ENCODE measurements at places on chromosomes 12 and 14.

GRCh38 chr12:98058838-98059237 is 456.6 kb upstream of the TMPO start:
- DNase-seq = no peak

DNA sequence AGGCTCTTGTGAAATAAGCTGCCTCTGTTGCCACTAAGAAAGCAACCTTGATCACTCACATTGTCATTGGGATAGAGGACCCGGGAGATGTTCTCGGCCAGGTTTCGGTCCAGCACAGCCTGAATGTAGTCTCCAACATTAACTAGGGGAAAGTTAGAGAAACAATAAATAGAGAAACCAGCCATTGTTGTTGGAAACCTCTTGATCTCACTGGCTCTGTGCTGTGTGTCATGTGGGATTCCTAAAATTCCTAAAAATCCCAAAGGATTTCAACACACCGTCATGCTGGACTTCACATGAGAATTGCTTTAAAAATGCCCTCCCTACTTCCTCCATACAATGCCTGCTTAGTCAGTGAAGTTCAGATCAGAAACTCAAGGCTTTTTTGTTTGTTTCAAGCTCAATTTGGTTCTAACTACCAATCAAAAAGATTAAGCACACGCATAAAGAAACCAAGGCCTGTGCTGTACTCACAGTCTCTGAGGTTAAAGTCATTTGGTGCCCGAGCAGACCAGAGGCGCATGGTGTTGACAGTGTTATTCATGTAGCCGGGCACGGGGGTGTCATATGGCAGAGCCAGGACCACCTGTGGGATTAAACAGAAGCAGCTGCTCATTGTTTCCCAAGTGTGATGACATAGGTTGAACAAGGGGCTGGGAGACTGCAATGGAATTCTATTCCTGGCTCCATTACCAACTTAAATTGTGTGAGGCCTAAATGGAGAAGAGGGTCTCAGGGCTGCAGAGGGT is 23.6 kb downstream of the PYGL start:
- no peak for DNase-seq

DNA sequence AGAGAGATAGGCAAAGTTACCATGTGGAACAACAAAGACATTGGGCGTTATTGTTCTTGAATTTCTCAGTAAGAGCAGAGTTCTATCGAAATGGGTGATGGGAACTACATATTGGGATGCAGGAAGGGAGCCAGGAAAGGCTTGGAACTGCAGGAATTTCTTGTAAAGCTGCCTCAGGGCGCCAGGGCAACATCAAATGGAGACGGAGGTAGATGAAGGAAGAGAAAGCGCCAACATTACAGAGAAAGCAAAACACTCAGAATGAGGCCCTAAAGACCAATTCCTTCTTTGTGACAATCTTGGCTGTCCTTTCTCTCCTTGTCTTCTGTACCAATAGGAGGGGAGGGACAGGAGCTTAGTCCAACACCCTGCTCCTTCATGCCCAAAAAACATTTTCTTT is 148.4 kb downstream of the RPAP3 start:
- DNase-seq = no peak

GRCh38 chr12:107369679-107370078 is 276.3 kb upstream of the CRY1 start:
- DNase-seq = no peak

DNA sequence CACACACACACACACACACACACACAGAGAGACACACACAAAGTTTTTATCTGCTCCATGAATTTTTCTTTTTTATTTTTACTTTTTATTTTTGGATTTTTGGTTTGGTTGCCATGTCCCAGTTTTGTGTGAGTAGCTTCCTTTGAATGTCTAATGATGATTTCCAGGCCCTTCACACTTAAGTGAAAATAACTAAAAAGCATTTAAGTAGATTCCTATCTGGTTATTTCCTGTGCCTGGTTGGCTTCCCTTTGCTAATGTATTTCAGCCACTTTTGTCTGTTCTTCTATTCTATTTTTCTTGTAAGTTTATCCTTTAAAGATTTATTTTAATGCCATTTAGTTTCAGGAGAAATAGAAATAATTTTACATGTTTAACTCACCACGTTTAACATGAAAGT is 755.4 kb downstream of the SLC6A15 start:
- no peak for DNase-seq

GRCh38 chr14:36976571-36977023 is 195.8 kb downstream of the SLC25A21 start:
- DNase-seq = no peak

- DNase-seq = no peak
Measured at GRCh38 chr12:116926283-116927243, 15.8 kb downstream of the FBXW8 start.

DNA sequence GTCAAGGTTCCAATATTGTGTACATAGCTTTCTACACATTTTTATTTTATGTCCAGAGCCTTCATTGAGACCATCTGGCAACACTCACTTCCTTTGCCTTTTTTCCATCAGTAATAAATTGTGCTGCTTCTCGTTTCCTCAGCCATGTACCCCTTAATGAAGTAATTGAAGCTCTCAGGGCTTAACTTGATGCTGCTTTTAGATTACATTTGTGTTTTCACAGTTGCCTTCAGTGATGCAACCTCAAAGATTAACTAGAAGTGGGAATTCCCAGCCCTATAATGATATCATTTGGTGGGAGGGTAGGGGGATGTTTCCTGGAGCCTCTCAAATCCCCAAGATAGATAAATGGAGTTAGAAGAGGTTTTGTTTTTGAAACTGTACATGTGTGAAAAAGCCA is 80.2 kb upstream of the KRR1 start:
- DNase-seq = no peak

DNA sequence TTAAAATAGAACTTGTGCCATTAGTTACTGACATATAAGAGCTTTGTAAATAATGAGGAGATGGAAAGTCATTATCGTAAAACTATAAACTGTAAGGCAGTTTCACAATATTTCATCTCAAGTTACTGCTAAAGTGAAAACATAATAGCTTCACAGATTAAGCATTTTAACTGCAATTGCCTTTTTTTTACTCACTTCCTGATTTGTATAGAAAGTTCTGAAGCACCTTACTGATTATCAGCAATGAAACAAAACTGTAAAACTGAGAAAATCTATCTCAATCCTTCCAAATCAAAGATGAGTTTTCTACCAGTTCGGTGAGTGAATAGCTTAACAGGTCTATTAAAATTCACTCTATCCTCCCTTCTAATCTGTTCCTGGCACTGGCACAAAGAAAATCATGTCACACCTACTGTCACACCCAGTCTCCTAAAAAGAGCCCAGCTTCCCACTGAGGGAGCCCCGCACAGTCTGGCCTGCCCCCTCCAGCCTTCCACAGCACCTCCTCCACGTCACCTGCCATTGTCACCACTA is 161.4 kb upstream of the ABCD2 start:
- DNase-seq = no peak

DNA sequence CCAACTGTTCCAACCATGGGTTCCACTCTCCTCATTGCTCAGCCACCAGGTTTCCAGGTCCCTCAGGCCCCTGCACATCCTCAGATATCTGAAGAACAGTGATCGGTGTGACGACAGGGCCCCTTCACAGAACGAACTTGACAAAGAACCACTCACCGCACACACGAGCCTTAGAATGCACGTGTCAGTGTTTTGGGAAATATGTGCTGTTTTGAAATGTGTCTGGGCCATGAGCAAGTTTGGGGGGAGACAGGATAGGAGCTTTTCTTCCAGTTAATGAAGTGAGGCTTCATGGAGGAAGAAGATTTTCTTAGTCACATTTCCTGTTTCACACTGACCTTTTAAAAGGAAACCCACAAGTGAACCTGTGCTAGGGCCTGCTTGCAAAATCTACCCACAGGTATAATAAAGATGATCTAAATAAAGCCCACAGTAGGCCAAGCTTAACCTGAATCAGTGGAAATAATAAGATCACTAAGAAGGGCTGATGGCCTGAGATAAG is 58.6 kb downstream of the ZFP36L1 start:
- no peak for DNase-seq

- no peak for DNase-seq
Measured at GRCh38 chr14:22494486-22495135, 94.4 kb downstream of the DAD1 start.

DNA sequence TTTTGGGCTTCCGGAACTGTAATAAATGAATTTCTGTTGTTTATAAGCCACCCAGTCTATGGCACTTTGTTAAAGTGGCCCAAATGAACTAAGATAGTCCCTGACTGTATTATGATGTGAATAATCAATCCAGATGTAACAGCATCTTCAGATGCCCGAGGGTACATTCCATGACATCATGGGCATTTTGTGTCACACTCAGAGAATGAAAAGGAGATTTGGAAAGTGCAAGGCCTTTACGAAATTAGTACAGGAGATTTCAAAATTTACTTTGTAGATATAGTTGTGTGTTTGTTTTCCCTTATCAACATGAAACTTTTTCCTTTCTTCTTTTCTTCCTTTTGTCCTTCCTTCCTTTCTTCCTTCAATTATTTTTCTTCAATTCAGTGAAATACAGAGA is 54.2 kb upstream of the AMIGO2 start:
- no peak for DNase-seq

- no peak for DNase-seq
Measured at GRCh38 chr12:54478270-54478669, 4.9 kb upstream of the GTSF1 start.

DNA sequence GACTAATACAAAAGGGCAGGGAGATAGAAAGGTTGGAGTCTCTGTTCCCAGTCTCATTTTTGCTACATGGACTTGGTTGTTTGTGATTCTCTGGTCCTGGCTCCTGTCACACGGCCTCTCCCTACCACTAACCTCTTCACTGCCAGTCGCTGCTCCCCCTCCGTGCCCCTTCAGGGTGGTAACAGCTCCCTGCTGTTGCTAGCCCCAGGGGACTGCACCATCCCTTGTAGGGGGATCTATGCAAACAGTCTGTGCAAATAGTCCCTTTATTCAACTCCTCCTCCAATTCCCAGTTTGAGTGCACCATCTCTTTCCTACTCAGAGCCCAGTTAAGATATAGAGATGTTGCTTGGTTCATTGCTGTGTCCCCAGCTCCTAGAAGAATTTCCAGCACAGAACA is 51.1 kb downstream of the CCDC60 start:
- DNase-seq = no peak

DNA sequence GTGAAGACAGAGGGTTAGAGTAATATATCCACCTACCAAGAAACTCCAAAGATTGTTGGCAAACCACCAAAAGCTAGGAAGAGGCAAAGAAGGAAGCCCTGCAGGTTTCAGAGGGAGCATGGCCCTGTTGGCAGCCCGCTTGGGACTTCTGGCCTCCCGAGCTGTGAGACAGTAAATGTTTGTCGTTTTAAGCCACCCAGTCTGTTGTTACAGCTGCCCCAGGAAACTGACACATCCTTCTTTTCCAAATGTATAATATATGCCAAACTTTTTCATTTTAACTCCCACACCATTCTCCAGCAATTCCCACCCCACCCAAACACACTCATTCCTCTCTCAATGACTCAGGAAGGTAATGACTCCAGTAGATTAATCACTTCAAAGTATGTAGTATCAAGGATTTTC is 74.0 kb downstream of the RPS29 start:
- DNase-seq = no peak

DNA sequence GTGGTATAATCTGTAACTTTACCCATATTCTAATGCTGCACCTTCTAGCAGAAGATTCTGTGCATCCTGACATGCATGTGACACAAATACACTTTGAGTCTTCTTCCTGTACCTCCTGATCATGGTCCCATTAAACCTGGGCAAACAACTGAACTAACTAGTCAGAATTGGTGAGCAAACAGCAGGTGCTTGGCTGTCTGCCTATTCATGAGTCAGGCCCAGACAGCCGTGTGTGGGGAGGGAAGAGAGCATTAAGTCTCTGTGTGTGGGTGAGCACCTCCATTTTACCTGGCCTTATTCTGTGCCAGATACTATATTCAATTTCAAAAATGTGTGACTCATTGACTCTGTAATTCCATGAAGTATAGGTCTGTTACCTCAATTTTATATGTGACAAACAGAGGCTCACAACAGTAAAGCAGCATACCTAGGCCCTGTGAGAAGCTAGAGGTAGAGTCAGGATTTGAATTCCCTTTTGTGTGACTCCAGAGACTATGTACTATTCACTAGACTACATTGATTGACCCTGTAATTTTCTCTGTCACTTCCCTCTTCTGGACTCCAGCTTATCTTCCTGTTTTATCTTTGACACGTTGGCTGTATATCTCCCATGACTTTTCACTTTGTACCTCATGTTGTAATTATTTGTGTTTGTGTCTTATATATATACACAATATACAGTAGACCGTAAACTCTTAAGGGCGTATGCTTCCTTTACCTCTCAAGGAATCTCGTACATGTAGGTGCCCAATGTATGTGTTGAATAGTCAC is 32.2 kb downstream of the SUSD6 start:
- peak; percentile 29 for DNase-seq

Measured in effector CD4-positive, alpha-beta T cell (primary cell).